ENCODE measurements at places on chromosomes 1 and 21. TPM values are rescaled to one million over a fixed set of nuclear protein-coding genes. Genes with fewer than 3 reads are reported as not detected.
A peak's percentile ranks its signal among the peaks of the same experiment; 100 is the strongest.

UQCRHL gene
- total RNA-seq = 3.8 TPM

GPR137B gene
- 6.3 TPM for total RNA-seq

FCGR3B gene
- total RNA-seq = not detected

DNA sequence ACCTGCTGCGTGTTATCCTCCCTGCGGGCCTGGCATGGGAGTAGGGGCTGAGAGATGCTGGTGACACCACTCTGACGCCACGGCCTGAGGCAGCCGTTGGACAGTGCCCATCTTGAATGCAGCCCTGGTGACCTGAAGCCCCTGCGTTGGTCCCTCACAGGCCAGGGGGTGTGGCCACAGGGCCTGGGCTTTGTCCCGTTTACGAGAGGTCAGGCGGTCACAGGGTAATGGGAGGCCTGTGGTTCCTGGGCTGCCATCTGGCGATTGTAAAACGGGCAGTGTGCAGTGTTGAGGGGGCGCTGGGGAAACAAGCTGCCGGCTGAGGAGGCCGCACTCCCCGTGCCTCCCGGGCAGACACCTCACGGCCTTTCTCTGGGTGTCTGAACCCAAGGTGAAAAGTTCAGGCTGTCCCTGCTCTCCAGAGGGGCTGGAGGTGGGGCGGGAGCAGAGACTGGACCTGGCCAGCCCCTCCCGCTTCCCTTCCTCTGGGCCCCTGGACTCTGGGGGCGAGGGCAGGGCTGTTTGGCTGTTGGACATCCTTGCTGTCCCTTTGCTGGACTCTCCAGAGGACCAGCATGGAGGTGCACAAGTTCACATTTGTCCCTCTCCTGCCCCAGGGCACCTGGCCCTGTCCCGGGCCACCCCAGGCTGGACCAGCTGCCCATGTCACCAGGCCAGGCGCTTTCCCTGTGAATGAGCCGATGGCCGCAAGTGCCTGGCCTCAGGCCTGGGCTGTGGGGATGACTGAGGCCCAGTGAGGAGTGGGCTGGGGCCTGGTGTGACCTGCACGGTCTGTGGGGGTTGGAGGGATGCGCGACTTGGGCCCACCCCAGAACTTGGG lies 42.4 kb downstream of the SKI start:
- H3K27me3 ChIP-seq = no peaks in the 10 kb centered on the region
- DNase-seq = no peak
- H3K36me3 ChIP-seq = no peaks in the 10 kb centered on the region
- peaks cover 42% of the 10 kb centered on the region for H3K4me1 ChIP-seq
- no peak overlapping the region for H3K4me3 ChIP-seq
- peak overlapping the region; percentile 41 for H3K27ac ChIP-seq

DNA sequence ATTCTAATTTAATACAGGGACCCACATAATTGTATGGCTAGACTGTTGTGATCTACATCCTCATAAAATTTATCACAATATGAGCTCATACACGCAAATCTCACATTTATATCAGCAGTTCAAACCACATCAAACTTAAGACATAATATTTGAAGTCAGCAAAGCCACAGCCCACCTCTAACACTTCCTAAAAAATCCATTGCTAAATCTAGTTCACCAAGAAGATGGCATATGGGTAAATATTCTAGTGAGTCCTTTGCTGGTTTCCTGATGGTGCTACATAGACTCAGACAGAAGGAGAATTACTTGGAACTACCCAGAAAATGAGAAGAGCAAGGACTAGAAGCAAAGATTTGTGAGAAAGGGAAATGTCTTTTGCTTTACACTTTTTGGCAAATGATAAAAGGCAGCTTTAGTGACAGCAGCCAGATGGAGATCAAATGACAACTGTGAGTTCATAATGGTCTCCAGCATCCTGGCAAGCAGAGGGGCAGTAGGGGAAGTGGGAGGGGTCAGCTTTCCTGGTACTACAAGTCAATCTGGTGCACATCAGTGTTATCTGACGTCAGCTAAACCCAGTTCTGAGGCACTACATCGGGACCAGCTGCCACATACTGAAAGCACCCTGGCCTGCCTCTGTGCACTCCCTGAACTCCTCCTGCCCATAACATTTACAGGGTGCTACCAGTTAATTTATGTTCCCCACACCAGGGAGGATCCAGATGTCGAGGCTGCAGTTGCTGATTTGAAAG lies 10.6 kb upstream of the GADD45A start:
- no peaks in the 10 kb centered on the region for H3K36me3 ChIP-seq
- no peak for DNase-seq
- H3K27ac ChIP-seq = no peak overlapping the region
- H3K4me3 ChIP-seq = no peak overlapping the region

GRCh38 chr1:61926597-61926996 lies 184.3 kb downstream of the PATJ start:
- no peak overlapping the region for H3K4me3 ChIP-seq
- H3K27me3 ChIP-seq = no peaks in the 10 kb centered on the region
- H3K36me3 ChIP-seq = peaks cover 16% of the 10 kb centered on the region
- H3K4me1 ChIP-seq = peaks cover 22% of the 10 kb centered on the region
- no peak overlapping the region for H3K27ac ChIP-seq

DNA sequence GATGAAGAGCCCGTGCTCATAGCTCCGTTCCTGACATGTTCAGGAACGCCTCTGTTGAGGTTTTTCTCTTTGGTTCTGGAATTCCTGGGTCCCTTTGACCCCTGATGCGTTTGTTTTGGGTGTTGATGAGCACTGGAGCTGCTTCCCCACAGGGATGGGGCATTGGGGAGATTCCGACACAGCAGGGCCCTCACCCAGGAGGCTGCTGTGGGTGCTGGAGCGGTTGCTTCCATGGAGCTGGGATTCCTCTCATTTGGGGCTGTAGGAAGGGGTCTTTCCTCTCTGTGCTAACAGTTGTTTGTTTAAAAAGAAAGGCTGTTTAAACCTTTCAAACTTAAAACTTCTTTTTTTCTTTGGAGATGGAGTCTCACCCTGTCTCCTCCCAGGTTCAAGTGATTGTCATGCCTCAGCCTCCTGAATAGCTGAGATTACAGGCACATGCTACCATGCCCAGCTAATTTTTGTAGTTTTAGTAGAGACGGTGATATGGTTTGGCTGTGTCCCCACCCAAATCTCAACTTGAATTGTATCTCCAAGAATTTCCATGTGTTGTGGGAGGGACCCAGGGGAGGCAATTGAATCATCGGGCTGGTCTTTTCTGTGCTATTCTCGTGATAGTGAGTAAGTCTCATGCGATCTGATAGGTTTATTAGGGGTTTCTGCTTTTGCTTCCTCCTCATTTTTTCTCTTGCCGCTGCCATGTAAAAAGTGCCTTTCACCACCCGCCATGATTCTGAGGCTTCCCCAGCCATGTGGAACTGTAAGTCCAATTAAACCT lies 48.9 kb downstream of the SKI start:
- no peak for DNase-seq
- peaks cover 7% of the 10 kb centered on the region for H3K36me3 ChIP-seq
- no peak overlapping the region for H3K4me3 ChIP-seq
- peaks cover 58% of the 10 kb centered on the region for H3K4me1 ChIP-seq
- H3K27ac ChIP-seq = peak overlapping the region; percentile 97

DNA sequence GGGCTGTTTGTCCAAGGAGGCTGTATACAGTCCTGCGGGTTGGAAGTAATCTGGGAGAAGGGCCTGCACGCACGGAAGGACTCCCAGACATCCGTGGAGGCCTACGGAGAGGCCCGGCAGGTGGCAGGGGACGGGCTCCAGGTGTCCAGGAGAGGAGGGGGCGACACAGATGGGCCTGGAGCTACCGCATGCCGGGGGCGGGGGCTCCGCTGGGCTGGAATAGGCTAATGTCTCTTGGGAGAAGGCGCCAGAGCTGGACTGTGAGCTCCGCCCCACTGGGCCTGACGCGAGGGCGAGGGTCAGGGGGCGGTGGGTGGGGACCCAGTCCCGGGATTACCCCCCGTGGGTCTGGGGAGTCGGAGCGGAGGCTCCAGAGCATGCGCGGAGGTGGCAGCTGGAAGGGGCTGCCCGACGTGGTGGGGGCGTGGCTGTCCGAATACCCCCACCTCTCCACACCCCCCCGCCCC lies 659 bp downstream of the AGO1 start:
- H3K27ac ChIP-seq = peak overlapping the region; percentile 94
- peak; percentile 84 for DNase-seq
- peaks cover 50% of the 10 kb centered on the region for H3K4me1 ChIP-seq
- H3K4me3 ChIP-seq = peak overlapping the region; percentile 96
- H3K36me3 ChIP-seq = peaks cover 4% of the 10 kb centered on the region
- H3K27me3 ChIP-seq = no peaks in the 10 kb centered on the region

DNA sequence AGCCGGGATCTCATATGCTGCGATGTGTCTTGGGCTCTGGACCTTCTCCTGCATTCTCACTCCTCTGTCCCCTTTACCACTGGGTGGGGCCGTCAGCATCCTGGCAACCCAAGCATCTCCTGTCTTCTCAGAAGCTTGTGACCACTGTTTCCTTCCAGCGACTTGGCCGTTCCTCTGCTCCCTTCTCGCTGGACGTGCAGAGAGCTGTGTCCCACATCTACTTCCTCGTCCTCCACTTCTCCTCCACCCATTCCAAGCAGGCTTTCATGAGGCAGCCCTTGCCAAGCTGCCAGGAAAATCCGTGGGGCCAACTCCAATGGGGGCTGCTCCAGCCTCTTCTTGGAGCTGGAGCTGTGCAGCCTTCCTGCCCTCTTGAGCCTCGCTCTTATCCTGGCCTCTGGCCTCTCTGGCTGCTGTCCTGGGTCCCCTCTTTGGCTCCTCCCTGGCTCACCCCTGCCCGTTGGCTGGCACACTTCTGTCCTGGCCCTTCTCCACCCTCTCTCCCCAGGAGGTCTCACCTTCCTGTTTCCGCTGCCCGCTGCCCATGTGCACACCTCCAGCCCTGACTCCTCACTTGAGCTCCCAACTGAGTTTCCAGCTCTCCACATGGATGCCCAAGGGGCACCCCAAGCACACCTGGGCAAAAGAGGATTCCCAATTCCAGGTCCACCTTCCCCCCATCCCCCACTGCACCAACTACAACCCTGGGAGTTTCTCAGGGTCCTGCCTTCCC lies 8.7 kb downstream of the FAM131C start:
- peaks cover 33% of the 10 kb centered on the region for H3K4me1 ChIP-seq
- no peaks in the 10 kb centered on the region for H3K27me3 ChIP-seq
- H3K36me3 ChIP-seq = no peaks in the 10 kb centered on the region
- DNase-seq = no peak

- peaks cover 53% of the 10 kb centered on the region for H3K4me1 ChIP-seq
- DNase-seq = peak; percentile 74
- peak overlapping the region; percentile 26 for H3K4me3 ChIP-seq
- H3K27me3 ChIP-seq = no peaks in the 10 kb centered on the region
- peaks cover 19% of the 10 kb centered on the region for H3K36me3 ChIP-seq
- peak overlapping the region; percentile 90 for H3K27ac ChIP-seq
Measured at GRCh38 chr1:225519166-225519863, 91.5 kb upstream of the LBR start.

DNA sequence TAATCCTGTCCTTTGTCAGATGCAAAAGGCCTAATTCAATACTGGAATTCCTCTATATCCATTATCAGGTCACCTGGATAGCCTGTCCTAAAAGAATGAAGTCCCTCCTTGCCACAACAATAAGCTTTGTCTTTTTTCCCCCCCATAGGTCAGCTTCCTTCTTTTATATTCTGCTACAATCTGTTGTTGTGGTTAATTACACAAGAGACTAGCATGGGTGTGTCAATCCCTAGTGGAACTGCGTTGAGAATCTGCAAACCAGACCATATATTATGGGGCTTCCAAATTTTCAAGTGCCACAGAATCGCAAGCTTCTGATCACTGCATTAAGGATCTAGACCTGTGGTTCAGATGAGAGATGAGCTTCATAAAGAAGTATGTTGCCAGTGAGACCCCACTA lies 349.6 kb downstream of the SMYD3 start:
- no peaks in the 10 kb centered on the region for H3K27me3 ChIP-seq
- no peak for DNase-seq
- peaks cover 26% of the 10 kb centered on the region for H3K4me1 ChIP-seq
- H3K36me3 ChIP-seq = no peaks in the 10 kb centered on the region
- no peak overlapping the region for H3K4me3 ChIP-seq

DNA sequence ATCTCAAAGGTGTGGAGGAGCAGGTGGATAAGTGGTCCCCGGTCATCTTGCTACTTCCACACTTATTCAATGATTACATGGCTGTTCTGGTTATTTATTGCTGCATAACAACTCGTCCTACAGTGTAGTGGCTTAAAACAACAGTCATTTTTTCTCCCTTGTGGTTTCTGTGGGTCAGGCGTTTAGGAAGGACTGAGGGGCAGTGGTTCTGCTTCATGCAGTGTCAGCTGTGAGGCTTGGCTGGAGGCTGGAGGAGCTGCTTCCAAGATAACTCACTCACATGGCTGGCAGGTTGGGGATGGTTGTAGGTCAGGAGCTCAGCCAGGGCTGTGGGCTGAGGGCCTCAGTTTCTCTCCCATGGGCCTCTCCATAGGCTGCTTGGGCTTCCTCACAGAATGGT lies 5.9 kb upstream of the SLC6A17 start:
- H3K27ac ChIP-seq = no peak overlapping the region
- DNase-seq = no peak
- peaks cover 16% of the 10 kb centered on the region for H3K27me3 ChIP-seq
- H3K4me3 ChIP-seq = no peak overlapping the region

DNA sequence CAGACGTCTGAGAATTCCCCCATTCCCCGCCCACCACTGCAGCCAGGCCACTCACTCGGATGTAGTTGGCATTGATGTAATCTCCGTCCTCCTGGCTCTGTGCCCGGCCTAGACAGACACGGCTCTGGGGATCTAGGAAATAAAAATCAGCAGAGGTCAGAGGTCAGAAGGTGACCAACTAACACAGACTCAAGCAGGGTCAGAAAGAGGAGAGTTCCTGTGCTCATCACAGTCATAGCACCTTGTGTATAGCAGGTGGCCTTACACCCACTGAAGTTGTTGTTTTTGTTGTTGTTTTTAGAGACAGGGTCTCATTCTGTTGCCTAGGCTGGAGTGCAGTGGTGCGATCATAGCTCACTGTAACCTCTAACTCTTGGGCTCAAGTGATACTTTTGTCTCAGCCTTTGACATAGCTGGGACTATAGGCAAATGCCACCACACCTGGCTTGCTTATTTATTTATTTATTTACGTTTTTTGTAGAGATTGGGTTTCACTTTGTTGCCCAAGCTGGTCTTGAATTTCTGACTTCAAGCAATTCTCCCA lies 4.9 kb downstream of the PTPN7 start:
- DNase-seq = no peak
- no peaks in the 10 kb centered on the region for H3K27me3 ChIP-seq
- no peak overlapping the region for H3K27ac ChIP-seq
- H3K36me3 ChIP-seq = no peaks in the 10 kb centered on the region
- H3K4me3 ChIP-seq = no peak overlapping the region

DNA sequence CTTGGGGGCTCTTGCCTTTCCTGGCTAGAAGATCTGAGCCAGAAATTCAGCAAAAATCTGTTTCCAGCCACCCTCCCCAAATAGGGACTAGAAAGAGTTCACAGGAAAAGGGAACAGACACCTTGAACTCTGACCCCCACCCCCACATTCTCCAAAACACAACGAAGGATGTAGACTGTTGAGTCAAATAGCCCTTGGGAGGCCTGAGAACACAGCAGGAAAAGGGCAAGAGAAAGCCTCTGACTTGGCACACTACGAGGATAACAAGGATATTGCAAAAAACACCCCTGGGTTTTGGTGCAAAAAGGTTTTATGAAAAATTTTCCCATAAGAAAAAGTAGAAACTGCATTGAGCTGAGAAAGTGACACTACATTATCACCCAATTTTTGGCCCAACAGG lies 1.9 kb upstream of the YRDC start:
- peaks cover 11% of the 10 kb centered on the region for H3K4me1 ChIP-seq
- no peaks in the 10 kb centered on the region for H3K27me3 ChIP-seq
- H3K36me3 ChIP-seq = peaks cover 13% of the 10 kb centered on the region
- DNase-seq = no peak

Measured in WTC11 (cell line).